ENCODE measurements at places on chromosomes 5 and 9.

GRCh38 chr5:34571677-34572041 is 84.5 kb upstream of the RAI14 start:
- DNase-seq = no peak

- DNase-seq = no peak
Measured at GRCh38 chr9:96719921-96720320, 58.0 kb downstream of the ZNF510 start.

DNA sequence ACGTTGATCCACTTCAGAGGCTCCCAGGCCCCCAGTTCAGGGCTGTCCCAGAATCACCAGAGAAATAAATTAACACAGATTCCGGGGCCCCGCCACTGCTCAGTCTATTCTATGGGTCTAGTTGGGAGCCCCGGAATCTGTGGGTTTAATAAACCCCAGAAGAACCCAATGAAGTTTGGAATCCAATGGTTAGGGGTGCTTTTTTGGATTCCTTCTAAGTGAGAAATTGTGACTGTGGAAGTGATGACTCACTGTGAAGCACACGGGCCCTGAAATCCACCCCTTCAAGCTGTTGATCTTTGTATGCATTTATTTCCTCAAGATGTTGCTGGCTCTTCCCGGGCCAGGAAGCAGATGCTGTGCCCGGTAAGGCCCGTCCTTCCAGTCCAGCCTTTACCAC is 57.3 kb upstream of the SLC28A3 start:
- DNase-seq = no peak

GRCh38 chr5:115963566-115963965 is 1.3 kb downstream of the LVRN start:
- no peak for DNase-seq

- DNase-seq = no peak
Measured at GRCh38 chr5:2529371-2530092, 221.9 kb downstream of the IRX2 start.

GRCh38 chr9:36436909-36437308 is 36.8 kb upstream of the RNF38 start:
- DNase-seq = no peak

- no peak for DNase-seq
Measured at GRCh38 chr5:56532466-56532865, 282.9 kb upstream of the MAP3K1 start.

DNA sequence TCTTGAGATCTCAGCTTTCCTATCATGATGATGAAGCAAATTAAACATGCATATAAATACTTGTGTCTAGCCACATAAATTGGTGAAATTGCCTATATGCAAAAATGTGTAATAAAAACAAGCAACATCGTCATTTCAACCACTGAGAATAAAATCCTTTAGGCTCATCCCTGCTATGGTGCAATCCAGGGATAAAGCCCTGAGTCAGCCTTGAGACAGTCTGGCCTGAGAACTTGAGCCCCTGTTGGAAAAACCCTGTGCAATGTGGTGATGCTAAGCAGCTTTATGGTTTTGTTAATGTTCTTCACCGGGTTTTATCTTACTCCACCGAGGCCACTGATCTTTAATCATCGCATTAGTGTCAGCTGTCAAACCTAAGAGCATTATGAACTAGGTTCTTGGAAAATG is 170.5 kb downstream of the DCP2 start:
- no peak for DNase-seq

- no peak for DNase-seq
Measured at GRCh38 chr9:115254287-115255180, 136.6 kb upstream of the TNC start.

- no peak for DNase-seq
Measured at GRCh38 chr9:75418518-75418917, 330.2 kb downstream of the OSTF1 start.

DNA sequence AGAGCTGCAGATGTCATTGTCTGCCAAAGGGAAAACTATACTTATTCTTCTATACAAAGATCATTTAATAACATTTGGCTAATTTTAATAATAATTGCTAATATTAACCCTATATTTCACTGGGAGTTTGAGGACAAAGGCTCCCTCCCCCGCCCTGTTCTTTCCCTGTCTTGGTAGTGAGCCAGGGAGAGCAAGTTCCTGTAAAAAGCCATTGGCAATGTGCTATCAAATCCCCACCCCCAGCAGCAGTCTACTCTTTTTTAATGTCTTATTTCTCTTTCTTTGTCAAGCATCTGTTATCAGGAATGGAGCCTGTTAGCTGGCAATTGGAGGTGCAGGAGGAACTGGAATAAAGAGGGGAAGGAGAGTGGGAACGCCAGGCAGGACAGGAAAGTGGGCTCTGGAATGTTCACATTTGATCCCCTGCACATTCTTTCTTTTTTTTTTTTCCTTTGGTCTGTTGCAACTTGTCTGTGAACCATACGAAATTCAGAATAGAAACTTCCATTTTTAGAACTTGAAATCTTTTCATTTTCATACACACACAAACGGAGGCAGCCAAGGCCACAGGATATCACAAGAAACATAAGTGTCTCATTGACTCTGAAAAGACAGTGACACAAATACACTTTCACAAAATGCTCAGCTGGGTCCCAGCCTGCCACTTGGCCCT is 664.8 kb upstream of the ZNF608 start:
- DNase-seq = peak; percentile 43

DNA sequence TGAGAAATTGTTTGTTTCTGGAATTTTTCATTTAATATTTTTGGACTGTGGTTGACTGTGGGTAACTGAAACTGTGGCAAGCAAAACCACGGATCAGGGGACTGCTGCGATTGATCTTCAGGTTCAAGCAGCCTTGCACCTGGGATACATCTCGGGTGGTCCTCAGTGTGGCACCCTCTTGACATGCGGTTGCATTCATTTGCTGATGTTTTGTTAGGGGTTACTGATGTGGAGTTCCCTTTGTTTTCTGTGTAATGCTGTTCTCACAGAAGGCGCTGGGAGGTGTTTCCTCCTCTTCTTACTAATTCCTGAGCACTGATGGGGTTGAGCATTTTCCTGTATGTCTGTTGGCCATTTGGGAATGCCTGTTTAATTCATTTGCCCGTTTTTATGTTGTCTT is 60.4 kb downstream of the EHMT1 start:
- DNase-seq = no peak

DNA sequence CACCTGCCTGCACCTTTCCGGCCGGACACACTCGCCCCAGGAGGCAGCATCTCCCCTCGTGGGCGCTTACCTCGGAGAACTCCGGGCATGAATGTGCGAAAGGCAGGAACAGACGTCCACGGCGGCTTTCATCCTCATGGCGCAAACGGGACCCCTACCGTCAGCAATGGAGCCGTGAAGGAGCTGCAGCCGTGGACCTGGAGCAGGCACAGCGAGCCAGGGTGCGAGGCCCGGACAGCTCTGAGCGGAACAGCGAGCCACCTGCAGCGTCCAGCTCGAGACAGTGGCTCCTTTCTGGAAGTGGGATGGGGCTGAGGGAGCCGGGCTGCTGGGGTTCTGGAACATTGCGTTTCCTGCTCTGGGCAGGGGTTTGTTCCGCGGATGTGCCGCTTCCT is 7.8 kb upstream of the SLC6A19 start:
- no peak for DNase-seq

GRCh38 chr9:98611319-98611718 is 97.4 kb downstream of the GABBR2 start:
- no peak for DNase-seq

DNA sequence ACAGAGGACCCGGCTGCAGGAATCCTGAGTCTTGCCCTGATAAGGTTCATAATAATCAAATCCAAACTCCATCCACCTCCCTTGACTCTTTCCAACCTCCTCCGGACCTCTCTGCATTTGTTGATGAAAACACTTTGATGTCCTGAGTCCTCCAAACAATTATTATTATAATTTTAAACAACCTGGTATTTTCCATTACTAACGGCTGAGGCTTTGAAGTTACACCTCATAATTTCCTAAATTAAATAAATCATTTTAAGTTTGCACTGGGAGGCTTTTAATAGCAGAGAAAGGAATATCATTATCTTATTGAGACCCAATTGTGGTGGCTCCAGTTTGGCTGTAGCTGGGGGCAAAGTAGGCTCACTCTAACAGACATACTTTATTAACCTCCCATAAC is 9.5 kb downstream of the MSX2 start:
- no peak for DNase-seq

- no peak for DNase-seq
Measured at GRCh38 chr9:76630916-76631315, 133.3 kb upstream of the PCA3 start.

DNA sequence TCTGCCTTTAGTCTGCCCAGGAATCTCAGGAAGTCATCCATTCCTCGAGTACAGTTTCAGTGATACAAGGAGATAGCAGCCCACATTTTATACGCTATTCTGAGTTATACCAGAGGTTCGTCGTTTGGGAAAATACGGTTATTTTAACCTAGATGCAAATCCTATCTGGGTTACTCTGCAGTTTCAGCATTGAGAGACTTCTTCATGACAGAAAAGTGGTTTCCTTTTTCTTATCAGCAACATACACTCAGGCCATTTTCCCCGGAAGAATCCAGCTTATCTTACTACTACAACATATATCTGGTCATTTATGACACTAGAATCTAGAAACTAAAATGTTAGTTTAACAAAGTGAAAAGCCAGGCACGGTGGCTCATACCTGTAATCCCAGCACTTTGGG is 83.4 kb upstream of the IQGAP2 start:
- DNase-seq = no peak

GRCh38 chr5:92444888-92445287 is 1061.8 kb upstream of the ARRDC3 start:
- no peak for DNase-seq

DNA sequence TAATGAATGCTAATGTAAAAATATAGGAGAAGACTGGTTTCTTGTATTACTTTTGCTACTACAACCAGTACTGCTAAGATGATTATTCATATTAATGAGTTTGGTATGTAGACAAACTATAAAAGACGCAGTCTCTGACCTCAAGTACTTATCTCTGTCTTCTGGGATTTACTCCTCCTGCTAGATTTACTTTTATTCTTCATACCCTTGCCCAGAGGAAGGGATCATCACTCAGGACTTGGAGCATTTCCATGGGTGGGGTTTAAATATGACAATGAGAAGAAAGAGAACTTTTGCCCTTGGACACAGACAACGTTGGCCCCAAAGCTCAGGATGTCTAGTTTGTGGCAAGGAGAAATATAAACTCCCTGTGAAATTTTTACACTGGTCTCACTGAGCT is 126.1 kb downstream of the BNC2 start:
- no peak for DNase-seq

DNA sequence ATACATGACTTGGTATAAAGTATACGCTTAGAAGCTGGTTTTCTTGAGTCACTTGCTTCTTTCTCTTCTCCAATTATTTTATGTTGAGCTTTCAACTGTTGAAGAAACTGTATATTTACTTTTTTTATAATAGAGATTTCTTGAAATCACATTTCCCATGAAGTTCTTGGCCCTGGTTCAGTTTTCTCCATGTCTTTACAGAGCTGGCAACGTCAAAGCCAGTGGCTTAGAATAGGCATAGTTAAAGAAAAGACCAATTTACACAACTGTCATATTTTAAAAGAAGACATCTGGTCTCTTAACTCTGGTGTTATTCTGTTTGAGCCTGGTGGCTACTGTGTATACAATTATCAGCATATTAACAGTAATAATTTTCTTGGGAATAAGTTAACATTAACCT is 1249.3 kb downstream of the CDH12 start:
- DNase-seq = no peak

DNA sequence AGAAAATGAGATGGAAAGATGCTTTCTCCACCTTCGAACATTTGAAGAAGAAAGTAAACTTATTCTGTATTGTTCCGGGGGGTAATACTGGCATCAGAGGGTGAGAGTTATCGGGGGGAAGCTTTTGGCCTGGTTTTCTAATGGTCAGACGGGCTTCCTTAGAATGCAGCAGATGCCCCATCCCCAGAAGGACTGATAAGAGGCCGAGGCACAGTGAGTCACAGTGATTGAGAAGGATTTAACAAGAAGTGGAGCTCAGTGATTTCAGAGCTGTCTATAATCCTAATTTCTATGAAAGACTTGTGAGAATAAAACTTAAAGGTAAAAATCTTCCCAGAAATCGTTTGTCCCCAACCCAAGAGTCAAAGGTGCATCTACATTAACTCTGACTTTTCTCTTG is 123.9 kb downstream of the DOCK8 start:
- no peak for DNase-seq

GRCh38 chr9:114500697-114501292 is 4.5 kb downstream of the WHRN start:
- DNase-seq = no peak

GRCh38 chr5:179226696-179227095 is 118.6 kb downstream of the ADAMTS2 start:
- DNase-seq = no peak

DNA sequence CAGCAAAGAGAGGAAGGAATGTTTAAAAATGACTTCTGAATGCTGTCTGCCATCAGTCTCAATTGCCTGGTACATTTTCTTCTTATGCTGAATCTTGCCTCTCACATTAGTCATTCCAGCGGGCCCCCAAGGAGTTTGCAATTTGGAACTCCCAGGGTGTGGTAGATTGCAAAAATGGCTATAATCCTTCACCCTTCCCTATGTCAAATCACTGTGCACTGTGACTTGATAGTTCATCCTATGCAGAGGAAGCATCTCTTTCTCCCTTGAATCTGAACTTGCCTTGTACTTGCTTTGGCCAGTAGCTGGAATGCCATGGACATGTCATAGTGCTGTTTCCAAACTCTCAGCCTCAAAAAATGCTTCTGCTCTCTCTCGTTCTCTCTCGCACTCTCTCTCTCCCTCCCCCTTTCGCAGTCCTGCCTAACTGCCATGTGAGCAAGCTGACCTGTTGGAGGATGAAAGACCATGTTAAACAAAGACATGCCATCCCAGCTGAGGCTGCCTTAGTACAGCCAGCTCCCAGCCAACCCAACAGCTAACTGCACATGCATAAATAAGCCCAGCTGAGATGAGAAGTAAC is 284.0 kb upstream of the TLE4 start:
- DNase-seq = no peak

DNA sequence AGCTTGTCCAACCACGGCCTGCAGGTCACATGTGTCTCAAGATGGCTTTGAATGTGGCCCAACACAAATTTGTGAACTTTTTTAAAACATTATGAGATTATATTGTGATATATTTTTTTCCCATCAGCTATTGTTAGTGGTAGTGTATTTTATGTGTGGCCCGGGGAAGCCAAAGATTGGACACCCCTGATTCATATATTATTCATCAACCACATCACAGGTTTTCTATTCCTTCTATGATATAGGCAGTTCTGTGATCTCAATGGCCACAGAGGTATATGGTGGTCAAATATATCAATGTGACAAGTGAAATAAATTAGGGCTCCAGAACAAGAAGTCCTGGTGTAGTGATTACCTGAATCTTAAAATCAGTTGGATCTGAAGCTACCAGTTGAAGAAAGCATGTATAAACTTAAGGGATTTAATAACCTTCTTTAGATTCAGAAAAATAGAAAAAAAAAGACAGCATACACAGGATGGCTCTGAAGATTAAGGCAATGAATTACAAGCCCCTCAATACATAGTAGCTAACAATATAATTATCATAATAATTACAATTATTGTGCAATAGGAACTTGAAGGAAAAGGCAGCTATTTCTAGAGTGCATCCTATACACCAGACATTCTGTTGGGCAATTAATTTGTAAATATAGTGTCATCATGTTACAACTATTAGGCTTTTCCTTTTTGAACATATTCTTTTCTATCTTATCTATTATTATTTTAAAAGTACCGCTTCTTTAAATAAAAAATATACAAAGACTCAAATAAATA is 530.4 kb upstream of the PTPRD start:
- DNase-seq = no peak

- DNase-seq = no peak
Measured at GRCh38 chr5:150077060-150077459, 9.3 kb downstream of the CSF1R start.

GRCh38 chr5:142981475-142981874 is 211.3 kb downstream of the ARHGAP26 start:
- DNase-seq = no peak

GRCh38 chr5:6812800-6813731 is 99.8 kb downstream of the TENT4A start:
- DNase-seq = no peak
